NCI-H2029 (cell line): ENCODE measurements at places on chromosomes 5 and 9.

- DNase-seq = no peak
Measured at GRCh38 chr5:72555871-72556270, 48.7 kb upstream of the ZNF366 start.

DNA sequence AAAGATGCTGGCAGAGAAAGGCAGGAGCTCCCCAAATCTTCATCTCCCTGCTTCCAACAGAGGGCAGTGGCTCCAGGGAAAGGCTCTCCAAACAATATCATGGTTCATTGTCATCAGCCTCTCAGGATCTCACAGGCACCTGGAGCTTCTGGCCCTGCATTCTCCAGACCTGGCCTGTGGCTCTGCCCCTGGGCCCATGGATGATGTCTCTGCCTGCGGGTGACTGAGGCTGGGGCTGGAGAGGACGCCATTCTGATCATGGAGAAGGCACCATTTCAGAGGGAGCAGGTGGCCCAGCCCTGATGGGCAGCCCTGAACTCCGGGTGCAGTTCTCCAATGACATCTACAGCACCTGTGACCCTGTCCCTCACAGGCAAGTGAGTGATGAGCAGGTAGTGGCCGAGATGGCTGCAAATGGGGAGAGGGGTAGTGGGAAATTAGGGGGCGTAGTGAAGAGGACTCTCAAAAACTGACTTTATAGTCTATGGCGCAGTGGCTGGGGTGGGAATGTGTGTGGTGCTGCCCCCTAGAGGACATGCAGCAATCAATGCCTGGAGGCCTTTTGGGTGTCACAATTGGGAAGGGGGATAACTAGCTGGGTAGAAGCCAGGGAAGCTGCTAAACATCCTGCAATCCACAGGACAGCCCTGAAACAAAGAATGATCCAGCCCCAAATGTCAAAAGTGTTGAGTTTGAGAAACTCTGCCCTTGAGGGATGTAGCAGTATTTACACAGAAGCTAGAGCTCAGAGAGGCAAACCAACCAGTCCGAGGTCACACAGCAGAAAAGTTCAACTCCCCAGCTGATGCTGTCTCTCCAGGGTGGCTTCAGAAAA lies 3.2 kb downstream of the SH3PXD2B start:
- no peak for DNase-seq

DNA sequence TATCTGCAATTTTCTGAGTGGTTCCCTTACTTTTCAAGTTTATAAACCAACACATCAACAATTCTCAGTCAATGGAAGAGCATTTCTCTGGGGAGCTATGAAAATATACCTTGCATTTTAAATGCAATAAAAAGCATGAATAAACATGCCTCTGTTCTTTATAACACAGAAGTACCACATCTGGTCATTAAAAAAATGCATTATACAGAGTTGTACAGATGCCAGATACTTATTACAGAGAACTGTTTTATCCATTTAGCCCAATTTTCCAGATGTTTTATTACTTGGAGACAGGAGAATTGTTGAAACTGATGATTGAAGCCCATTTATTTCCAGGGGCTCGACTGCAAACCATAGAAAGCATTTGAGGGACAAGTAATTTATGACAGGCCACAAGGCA lies 19.2 kb upstream of the HEXB start:
- no peak for DNase-seq

- no peak for DNase-seq
Measured at GRCh38 chr5:76723906-76724305, 8.0 kb downstream of the F2R start.
